GM06990 (cell line): ENCODE measurements at places on chromosomes 1 and 21.
A peak's percentile ranks its signal among the peaks of the same experiment; 100 is the strongest.

DNA sequence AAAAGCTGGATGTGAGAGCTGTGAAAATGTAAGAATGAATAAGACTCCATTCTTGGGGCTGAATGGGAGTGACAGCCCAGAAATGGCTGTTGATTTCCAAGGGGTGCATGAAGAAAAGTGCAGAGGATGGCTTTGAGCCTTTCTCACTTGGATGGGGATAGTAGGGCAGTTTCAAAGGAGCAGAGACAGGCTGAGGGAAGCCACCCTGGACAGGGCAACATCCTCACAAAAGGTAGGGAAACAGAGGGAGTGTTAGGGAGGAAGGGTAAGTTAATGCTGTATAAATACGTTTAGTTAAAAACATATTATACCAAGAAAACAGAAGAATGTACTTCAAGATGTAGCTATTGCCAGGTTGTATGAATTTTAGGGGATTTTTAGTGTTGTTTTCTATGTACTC is 38.1 kb downstream of the GADD45A start:
- DNase-seq = no peak

- no peak for DNase-seq
Observed at GRCh38 chr1:115764541-115764940, 4.0 kb downstream of the CASQ2 start.

DNA sequence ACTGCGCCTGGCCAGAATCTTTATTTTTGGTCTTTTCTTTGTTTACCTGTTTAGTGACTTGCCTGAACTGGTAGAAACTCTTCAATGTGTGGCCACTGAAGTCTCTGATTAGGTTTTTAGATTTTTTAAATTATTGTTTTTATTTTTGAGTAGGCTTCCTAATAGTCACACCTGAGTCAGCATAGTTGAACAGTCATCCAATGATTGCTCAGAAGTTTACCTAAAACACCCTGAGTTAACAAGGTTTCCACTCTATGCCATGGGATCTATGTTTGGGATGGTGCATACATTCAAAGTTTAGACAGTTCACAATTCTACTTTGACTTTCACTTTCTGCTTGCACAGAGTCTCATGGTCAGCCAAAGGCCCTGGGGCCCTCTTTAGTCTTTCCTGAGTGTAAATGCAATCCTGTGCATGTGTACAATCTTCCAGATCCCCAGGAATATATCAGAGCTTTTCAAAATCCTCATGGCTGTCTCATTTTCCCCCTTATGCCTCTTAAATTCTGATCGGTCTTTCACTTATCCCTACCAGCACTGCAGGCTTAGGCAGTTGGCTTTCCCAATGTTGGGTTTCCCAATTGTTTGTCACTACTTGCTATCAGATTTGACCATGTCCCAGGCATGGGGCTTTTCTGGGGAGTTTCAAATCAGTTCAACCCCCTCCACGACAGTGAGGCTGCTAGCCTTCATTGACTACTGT is 114.4 kb upstream of the RAB3GAP2 start:
- DNase-seq = no peak

GRCh38 chr1:33898406-33898805 is 34.5 kb downstream of the HMGB4 start:
- DNase-seq = no peak

DNA sequence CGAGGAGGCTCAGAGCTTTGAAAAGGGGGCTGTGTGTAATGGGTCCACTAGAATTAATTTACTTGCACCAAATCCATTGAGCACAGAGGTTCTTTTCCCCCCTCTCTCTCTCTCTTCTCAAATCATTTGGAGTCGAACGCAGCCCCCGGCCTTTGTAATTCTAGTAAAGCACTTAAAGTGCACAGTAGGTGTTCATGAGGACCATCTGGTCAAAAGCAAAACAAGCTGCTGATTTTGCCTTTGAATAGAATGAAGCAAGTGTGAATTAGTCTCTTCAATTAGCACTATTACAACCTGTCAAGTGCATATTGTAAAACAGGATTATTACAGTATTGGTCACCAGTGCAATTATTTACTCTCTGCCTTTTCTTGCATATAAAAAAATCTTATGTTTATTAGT is 259.9 kb downstream of the FAF1 start:
- DNase-seq = no peak

- DNase-seq = no peak
Observed at GRCh38 chr1:17346046-17346789, 25.8 kb upstream of the PADI6 start.

DNA sequence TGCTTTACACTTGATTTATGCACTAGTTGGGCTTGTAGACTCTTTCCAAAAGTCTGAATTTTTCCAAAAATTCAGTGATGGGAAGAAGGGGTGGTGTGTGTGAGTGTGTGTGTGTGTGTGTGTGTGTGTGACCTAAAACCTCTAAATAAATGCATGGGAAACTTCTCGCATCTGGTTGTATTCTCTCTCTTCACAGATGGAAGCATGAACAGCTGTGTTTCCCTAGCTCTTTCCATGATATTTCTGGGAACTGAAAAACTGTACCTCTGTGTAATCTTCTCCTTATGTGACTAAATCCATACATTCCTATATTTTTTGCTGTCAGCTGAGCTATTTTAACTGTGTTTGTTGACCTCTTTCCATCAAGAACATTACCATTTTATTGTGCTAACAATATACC is 26.2 kb upstream of the CYYR1 start:
- no peak for DNase-seq

DNA sequence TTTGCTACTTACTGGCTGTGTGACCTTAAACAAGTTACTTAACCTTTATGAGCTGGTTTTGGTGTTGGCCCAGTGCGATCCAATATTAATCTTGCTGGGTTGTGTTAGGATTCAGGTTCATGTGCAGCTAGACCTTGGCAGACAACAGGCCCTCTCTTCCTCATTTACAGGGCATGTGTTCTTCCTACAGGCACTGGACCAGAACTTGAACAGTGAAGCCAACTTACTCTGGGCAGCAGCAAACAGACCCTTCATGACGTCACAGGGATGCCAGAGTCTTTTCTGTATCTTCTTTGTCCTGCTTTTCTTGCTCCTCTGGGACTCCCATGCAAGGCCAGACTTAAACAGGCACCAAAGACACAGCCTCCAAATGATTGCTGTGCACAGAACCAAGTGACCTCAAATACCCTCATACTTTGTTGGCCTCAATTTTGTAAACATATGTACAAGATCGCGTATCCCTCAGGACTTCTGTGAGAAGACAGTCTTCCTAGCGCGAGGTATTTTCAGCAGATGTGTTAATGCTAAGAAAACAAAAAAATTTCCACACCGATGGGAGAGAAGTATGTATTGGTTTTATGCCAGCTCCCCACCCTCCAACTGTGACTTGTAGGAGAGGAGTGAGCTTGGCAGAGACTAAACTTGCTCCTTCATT is 73.7 kb downstream of the URB2 start:
- no peak for DNase-seq

DNA sequence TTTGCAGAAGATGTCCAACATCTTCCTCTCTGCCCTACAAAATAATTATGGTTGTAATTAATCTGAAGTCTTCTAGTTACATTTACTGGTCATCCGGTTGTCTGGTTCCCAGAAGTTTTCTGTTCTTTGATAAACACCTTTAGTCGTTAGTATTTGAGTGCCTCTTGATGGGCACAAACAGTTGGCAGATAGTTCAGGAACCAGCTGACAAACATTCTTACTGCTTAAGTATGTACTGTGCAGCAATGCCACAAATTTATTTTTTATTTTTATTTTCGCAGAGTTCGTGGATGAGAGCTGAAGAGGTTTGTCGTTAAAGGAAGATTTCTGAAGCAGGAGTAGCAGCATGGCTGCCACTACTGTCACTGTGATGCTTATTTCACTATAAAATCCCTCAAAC is 84.7 kb downstream of the RABGAP1L start:
- no peak for DNase-seq

GRCh38 chr1:235074523-235075047 is 54.1 kb downstream of the TOMM20 start:
- DNase-seq = peak; percentile 81

DNA sequence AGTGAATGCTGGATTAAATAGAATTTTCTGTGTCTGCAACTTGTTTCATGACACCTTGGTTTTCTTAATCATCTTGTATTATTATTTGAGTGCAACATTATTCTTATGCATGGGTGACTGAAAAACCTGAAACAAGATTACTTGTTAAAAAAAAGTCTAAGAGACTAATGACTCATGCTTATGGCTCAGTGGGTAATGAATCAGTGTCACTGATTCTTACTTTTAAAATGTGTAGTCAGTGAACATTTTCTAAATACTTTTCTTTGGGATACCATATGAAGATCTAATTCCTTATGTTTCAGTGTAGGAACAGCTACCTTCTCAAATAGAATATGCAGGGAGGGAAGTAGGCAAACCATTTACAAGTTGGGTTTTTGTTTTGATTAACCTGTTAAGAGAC is 65.5 kb downstream of the PRKAA2 start:
- DNase-seq = no peak

DNA sequence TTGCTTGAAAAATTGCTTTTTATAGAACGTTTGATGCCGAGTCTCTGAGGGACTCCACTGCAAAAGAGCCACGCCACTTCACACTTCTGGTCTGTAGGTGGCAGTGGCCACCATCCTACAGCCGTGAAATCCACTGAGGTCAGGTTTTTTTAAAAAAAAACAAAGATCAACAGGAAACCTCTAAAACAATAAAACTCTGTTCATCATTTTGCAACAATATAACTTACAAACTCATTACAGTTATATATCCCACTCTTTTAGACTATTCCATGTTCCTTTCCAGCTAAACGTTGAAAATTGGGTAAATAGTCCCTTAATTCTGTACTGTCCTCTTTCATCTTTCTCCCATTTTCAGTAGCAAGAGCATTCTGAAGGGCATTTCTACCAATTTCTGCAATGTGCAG is 64.6 kb upstream of the FMN2 start:
- DNase-seq = no peak

DNA sequence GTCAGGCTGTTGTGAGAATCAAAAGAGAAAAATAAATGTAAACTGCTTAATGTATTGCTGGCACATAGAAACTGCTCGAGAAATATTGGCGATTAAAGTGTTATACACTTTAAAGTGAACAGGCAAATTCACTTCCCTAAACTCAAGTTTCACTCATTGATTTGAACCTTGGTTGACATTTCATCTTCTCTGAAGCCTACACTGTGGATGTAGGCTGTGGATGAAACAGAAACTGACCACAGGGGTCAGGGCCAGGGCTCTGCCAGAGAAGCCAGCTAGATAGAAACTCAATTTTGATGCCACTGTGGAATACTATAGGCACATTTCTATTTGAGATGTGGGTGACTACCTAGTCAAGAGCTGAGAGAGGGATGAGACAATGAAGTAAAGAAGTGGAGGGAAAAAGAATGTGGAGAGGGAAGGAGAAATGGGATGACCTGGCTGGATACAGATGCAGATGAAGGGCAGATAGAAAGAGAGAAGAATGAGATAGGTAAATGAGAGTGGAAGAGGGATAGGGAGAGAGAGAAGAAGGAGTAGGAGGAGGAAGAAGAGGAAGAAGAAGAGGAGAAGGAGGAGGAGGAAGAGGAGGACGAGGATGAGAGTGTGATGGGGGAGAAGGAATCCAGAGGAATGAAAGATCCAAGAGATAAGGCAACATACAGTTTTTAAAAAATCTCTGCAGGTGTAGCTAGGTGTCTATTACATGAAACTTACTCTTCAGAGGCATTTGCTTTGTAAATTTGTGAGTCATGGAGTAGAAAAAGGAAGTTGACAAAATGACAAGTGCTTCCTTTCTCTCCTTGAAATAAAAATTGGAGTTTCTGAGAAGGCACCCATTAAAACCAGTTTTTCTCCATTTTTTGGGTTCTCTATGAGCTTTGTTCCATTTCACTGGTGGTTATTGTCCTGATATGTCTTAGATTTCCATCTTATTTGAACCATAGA is 17.4 kb upstream of the CD1D start:
- DNase-seq = no peak

- DNase-seq = peak; percentile 66
Observed at GRCh38 chr1:202144402-202145067, at the start of gene ARL8A. ARL8A (minus strand) TSS chr1:202144737; CDS start chr1:202144572, 165 bp downstream.

- DNase-seq = no peak
Observed at GRCh38 chr1:214377485-214377884, 96.5 kb downstream of the SMYD2 start.

DNA sequence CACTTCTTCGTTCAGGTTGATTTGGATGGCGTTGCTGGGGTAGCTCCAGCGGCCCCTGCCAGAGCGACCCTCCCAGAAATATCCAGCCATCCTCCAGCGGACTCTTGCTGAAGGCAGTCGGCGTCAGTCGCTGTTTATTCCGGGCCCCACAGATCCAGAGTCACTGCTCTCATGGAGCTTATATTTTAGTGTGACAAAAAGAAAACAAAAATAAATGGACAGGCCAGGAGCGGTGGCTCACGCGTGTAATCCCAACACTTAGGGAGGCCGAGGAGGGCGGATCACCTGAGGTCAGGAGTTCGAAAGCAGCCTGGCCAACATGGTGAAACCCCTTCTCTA is 791 bp upstream of the CFAP298 start:
- DNase-seq = no peak

DNA sequence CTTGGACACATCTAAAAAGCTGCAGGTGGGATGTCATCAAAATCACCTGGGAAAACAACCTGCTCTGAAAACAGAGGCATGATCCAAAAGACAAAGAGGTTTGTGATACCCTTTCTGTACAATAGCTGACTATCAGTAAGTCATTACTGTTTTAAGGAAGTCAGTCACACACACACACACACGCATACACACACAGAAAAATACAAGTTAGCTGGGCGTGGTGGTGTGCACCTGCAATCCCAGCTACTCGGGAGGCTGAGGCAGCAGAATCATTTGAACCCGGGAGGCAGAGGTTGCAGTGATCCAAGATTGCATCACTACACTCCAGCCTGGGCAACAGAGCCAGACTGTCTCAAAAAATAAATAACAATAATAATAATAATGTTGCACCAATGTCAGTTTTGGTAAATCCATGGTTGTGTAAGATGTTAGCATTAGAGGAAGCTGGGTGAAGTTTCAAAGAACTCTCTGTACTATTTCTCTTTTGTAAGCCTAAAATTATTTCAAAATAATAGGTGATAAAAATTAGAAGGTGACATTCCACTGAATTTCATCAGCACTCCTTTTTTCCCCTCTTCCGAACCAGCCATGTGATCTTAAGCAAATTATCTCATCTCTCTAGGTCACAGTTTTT is 9.9 kb upstream of the HLCS start:
- no peak for DNase-seq

DNA sequence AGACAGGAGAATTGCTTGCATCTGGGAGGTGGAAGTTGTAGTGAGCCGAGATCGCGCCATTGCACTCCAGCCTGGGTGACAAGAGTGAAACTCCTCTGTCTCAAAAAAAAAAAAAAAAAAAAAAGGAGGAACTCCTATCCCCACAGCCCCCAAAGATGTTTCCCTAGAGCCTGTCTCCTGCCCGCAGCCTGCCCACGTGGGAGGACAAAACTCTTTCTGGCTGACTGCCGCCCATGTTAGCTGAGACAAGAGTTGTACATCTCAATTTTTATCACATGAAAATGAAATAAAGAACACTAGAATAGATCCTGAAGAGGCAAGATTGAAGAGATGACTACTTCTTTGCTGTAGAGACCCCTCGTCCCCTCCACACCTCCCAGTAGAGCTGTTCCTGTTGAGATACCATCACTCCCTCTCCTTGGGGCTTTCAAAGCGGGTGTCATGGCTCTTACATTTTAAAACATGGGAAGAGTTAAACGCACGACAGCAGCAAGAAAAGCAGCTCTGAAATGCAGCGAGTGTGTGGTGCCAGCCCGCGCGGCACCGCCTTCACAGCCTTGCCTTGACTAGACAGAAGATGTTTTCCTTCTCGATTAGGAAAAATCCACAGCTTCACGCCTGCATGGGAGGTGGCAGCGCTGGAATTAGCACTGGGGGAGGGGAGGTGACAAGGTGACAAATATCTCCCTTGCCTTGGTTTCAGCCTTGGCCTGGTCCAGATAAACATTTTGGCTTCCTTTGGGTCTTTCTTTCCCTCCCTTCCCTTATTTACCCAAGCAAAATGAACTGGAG is 253.4 kb upstream of the CSF3R start:
- no peak for DNase-seq

- DNase-seq = no peak
Observed at GRCh38 chr1:44507490-44508396, 102.7 kb downstream of the RNF220 start.
